HepG2 (cell line): ENCODE measurements at places on chromosomes 6 and 20. TPM values are rescaled to one million over a fixed set of nuclear protein-coding genes. Genes with fewer than 3 reads are reported as not detected.

DNA sequence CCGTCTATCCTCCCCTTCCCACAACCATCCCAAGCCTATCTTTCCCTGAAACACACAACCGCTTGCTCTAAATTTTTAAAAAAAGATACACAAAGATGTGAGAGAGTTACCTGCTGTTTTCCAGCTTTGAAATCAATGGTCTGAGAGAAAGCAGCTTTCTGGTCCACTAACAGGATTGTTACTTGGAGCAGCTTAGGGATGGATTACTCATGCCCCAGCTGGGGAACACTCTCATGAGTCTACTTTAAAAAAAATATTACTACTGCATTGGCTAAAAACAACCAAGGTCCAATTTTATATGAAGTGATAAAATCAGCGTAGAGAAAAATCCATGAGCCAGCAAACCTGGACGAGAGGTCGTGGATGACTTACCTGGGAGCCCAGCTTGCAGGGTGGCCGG, 29.6 kb upstream of the FOXC1 start:
- H3K27ac ChIP-seq: no peak overlapping the region

Gene NHSL1
- 53.6 and 59.5 TPM in 2 replicates for total RNA-seq

DNA sequence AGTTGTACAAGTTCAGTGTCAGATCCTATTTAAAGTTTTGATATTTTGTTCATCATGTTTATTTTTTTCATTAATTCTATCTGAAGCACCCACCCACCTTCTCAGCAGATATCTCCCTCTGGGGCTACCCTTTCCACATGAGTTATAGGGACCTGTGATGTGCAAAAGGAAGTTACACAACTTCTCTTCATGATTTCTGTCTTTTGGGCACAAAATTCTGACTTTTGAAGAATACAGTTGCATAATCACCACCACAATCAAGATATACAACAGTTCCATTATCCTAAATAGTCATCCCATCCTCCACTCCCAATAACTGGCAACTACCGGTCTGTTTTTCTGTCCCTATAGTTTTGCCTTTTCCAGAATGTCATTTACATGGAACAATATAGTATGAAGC, 13.8 kb upstream of the FUCA2 start:
- peaks cover 10% of the 10 kb centered on the region; the same call in 1 of the 2 replicates for H3K4me1 ChIP-seq
- H3K36me3 ChIP-seq: no peaks in the 10 kb centered on the region
- no peak for DNase-seq
- no peak overlapping the region for H3K4me3 ChIP-seq
- H3K27me3 ChIP-seq: no peaks in the 10 kb centered on the region

DNA sequence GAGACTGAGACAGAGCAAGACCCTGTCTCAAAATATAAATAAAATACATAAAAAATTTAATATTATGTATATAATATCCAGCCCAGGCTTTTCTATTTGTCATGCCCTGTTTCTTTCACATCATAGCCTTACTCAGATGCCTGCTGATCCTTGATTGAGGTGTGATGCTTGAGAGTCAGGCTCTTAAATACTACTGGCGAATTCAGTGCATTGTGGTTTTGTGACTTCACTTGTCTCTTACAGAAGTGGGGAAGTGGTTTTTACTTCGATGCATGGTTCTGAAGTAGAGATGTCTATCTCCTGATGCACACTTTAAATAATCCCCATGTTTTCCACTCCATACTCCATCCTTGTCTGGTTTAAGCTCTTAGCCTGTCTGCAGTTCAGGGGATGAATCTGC, 29.1 kb downstream of the ASXL1 start:
- no peak for DNase-seq
- H3K4me1 ChIP-seq: peaks cover 56% of the 10 kb centered on the region
- H3K4me3 ChIP-seq: no peak overlapping the region
- no peak overlapping the region for H3K27ac ChIP-seq

DNA sequence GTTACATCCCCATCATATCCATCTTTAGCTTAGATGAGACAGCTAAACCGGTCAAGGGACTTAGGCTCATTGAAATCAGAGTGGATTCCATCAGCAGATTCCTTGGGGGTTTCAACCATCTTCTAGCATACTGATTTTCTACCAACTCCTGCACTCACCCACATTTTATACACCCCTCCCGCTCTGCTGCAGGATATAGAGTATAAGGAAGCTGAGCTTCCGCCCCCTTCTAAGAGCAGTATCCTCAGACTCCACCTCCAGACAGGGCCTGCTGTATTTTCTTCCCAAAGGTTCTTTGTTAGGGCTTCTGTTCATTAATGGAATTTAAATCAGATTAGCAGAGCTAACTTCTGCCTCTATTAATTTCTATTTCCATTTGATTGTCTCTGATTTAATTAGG, 9.9 kb upstream of the NHLRC1 start:
- no peak for DNase-seq
- H3K36me3 ChIP-seq: peaks cover 17% of the 10 kb centered on the region; the same call in 2 of the 3 replicates
- no peak overlapping the region for H3K27ac ChIP-seq
- H3K4me3 ChIP-seq: no peak overlapping the region

DNA sequence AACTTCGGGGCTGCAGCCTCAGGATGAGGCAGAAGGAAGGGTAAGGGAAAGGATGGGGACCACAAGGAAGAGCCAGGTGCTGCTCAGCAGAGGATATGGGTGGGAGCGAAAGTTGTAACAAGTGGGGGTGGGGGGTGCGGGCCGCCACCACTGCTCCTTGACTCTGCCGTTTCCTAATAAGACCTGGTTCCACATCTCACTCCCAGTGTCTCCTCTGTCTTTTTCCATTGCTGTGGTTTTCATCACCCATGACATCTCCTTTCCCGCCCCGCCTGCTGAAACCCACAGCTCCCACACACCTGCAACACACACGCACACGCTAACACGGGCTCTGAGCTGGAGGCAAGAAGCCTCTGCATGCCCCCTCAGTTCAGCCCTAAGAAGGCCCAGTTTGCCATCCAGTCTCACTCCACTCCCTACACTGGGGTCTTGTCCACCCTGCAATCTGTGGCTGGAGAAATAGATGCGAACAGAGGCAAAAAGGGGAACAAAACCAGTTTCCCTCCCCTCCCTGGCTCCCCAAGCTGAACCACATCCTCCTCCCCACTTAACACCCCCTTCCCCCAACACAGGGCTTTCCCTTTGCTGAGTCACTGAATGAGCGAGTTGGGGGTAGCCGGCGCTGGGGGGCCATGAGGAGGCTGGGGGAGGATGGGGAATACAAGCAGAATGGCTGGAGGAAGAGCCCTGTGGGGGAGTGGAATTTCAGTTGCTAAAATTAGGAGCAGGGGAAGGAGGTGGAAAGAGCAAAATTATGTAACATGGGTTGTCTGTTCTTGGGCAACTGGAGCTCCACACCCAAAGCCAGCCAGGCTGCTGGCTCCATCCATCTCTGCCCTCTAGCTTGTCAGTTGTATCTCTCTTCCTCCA, 11.5 kb downstream of the NFKBIL1 start:
- no peak overlapping the region for H3K27ac ChIP-seq
- H3K27me3 ChIP-seq: no peaks in the 10 kb centered on the region
- DNase-seq: no peak

Gene OXT
- not detected in 2 replicates for total RNA-seq

Gene SOBP
- total RNA-seq: 5.0 and 6.9 TPM in 2 replicates

GRCh38 chr6:42093582-42094329, 43.4 kb downstream of the TAF8 start:
- no peaks in the 10 kb centered on the region for H3K36me3 ChIP-seq
- H3K4me1 ChIP-seq: peaks cover 43% of the 10 kb centered on the region
- peak; percentile 64 for DNase-seq
- no peak overlapping the region for H3K27ac ChIP-seq

DNA sequence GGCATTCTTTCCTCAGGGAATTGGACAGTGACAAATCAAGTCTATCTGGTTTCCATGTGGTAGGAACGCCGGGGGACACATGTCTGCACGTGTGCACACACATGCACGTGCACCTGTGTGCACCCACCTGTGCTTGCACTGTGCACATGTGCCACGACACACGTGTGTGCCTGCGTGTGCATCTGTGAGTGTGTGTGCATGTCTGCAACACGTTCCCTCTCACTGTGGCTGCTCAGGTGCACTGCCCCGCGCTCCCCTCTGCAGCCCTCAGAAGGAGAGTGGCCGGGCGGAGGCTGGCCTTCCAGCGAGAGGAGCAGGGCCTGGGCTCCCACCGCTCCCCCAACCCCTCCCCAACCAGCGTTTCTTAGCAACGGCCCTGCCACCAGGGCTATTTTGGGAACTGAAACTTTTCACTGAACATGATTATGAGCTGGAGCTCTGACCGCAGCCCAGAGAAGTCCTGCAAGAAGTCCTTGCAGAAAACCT, 147.8 kb downstream of the PHACTR3 start:
- H3K4me1 ChIP-seq: no peaks in the 10 kb centered on the region
- H3K27me3 ChIP-seq: peaks cover 15% of the 10 kb centered on the region
- no peak for DNase-seq
- H3K4me3 ChIP-seq: no peak overlapping the region

DNA sequence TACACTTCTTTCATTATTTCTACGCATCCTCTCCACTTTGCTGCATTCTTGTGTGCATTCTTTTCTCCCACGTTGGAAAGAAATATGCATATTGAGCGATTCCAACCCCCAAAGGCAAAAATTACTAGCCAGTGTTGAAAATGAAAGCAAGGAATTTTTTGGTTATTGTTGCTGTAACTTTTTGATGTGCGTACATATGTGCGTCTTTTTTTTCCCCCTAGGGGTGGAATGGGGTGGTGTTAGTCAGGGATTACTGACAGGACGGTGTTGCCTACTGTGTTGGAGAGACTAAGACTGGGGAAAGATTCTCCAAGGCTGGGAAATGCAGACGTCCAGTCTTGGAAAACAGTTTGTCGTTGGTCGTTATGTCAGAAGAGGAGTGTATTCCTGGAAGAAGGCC, 44.2 kb upstream of the ESR1 start:
- H3K27ac ChIP-seq: no peak overlapping the region
- no peaks in the 10 kb centered on the region for H3K27me3 ChIP-seq
- H3K4me3 ChIP-seq: no peak overlapping the region
- no peaks in the 10 kb centered on the region for H3K36me3 ChIP-seq
- DNase-seq: peak; percentile 15

GRCh38 chr6:1763404-1763803, 153.7 kb downstream of the FOXC1 start:
- peaks cover 25% of the 10 kb centered on the region for H3K4me1 ChIP-seq
- peaks cover 4% of the 10 kb centered on the region; the same call in 1 of the 2 replicates for H3K36me3 ChIP-seq
- DNase-seq: no peak
- no peak overlapping the region for H3K27ac ChIP-seq

GRCh38 chr20:49361862-49362660, 84.2 kb upstream of the ZNFX1 start:
- H3K36me3 ChIP-seq: no peaks in the 10 kb centered on the region
- H3K27ac ChIP-seq: no peak overlapping the region

Gene C6orf163
- 0.79 and 1.8 TPM in 2 replicates for total RNA-seq

DNA sequence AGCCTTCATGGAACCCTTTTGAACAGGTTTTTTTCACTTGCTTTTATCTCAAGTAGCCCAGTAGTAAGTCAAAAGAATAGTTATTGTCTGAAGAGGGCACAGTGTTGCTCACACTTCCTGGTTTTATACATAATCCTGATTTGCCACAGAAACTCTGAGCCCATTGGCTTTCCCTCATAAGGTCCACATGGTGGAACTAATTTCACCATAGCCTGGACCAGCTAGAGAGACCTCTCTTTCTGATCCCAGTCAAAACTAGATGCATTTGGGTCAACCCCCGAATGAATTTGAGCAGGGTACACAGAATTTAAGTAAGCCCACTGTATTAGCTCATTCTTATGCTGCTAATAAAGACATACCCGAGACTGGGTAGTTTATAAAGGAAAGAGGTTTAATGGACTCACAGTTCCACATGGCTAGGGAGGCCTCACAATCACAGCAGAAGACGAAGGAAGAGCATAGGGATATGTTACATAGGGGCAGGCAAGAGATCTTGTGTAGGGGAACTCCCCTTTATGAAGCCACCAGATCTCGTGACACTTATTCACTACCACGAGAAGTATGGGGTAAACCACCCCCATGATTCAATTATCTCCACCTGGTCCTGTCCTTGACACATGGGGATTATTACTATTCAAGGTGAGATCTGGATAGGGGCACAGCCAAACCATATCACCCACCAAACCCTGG, 6.2 kb downstream of the RWDD2A start:
- DNase-seq: no peak
- H3K27ac ChIP-seq: no peak overlapping the region
- peaks cover 15% of the 10 kb centered on the region for H3K4me1 ChIP-seq
- no peak overlapping the region for H3K4me3 ChIP-seq
- peaks cover 15% of the 10 kb centered on the region for H3K36me3 ChIP-seq

- no peak for DNase-seq
- H3K36me3 ChIP-seq: no peaks in the 10 kb centered on the region
- no peaks in the 10 kb centered on the region for H3K27me3 ChIP-seq
- H3K4me1 ChIP-seq: no peaks in the 10 kb centered on the region
These were observed 31.2 kb upstream of the MANEA start for GRCh38 chr6:95546148-95546547.

DNA sequence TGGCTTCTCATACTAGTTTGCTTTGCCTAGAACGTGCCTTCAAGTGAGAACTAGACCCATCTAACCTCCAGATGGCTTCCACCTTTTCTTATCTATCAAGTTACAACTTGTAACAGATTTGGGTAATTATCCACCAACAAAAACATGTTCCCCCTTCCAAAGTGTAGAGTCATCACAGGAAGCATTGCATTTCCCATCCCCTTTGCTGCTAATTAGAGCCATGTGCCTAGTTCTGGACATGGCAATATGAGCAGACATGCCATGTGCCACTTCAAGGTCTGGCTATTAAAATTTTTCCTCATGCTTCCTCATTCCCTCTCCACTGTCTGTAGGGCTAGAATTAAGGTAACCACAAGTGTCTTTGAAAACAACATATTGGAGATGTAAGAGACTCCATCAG, 814.4 kb downstream of the TENT5A start:
- H3K27ac ChIP-seq: no peak overlapping the region
- H3K27me3 ChIP-seq: no peaks in the 10 kb centered on the region
- no peaks in the 10 kb centered on the region for H3K36me3 ChIP-seq
- no peak for DNase-seq
- H3K4me1 ChIP-seq: no peaks in the 10 kb centered on the region

DNA sequence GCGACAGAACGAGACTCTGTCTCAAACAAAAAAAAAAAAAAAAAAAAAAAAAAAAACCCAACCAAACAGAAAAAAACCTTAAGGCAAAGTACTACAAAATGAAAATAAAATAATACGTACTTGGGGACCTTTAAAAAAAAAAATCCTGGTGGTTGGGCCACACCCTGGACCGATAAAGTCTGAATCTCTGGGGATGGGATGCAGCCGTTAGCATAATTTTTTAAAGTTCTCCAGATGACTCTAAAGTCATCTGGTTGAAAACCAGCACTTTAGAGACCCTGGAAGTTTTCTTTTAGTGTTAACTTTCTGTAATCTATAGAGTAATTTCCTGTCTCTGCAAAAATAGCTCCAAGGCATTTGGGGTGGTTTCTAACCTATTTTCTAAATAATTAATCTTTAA, 142.9 kb upstream of the SALL4 start:
- H3K36me3 ChIP-seq: no peaks in the 10 kb centered on the region
- DNase-seq: no peak
- H3K27me3 ChIP-seq: no peaks in the 10 kb centered on the region
- H3K27ac ChIP-seq: no peak overlapping the region
- no peaks in the 10 kb centered on the region for H3K4me1 ChIP-seq

- peaks cover 7% of the 10 kb centered on the region; the same call in 1 of the 3 replicates for H3K27me3 ChIP-seq
- DNase-seq: no peak
- no peaks in the 10 kb centered on the region for H3K36me3 ChIP-seq
- peaks cover 66% of the 10 kb centered on the region for H3K4me1 ChIP-seq
- no peak overlapping the region for H3K27ac ChIP-seq
These were observed 21.6 kb upstream of the TRIM27 start for GRCh38 chr6:28945349-28945748.

Gene CD93
- not detected in 2 replicates for total RNA-seq
